ENCODE measurements at places on chromosomes 16 and 17.

DNA sequence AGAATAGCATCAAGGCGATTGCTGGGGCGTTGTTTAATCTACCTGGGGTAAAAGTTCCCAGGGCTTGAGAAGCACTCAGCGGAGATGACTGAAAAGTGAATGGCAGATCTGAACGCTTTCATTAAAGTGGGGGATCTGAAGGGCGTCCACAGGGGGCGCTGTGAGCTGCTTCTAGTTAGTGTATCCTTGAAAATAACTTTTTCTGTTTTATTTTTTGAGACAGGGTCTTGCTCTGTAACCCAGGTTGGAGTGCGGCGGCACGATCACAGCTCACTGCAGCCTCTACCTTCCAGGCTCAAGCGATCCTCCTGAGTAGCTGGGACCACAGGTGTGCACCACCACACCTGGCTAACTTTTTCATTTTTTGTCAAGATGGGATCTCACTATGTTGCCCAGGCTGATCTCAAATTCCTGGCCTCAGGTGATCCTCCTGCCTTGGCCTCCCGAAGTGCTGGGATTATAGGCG, 360.4 kb downstream of the SEC14L1 start:
- no peak for DNase-seq

GRCh38 chr16:74738816-74739215, 35.8 kb downstream of the FA2H start:
- DNase-seq, result no peak

DNA sequence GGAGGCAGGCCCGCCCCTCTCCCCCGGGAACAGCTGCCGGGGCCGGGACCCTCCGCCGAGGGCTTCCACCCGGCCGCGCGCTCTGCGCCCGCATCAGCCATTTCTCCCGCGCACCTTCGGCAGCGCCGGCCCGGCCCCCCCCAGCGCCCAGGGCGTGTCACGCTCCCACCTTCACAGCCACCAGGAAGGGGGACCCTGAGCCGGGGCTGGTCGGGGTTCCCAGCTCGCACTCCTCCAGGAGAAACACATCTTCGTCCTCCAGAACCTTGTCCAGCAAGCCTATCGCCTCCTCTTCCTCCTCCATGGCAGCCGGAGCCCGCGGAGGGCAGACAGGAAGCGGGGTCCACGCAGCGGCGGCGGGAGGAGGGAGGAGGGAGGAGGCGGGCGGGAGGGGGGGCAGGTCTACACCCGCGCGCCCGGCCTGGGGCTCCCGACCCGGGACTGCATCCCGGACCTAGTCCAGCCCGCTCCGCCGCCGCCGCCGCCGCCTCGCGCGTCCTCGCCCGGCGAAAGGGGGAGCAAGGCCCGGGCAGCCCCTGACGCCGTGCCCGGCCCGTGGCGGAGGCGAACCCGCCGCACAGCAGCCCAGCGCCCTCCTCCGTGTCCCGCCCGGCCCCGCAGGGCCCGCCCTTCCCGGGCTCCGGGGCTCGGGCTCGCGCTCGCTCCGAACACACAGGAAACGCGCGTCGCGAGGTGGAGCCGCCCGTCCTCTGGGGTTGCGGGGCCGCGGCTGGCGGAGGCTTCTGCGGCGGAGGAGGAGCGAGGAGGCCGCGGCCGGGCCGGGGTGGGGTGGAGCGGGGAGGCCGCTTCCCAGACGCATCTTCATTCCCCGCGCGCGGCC, 70.8 kb downstream of the ABR start:
- DNase-seq, result peak; percentile 69

DNA sequence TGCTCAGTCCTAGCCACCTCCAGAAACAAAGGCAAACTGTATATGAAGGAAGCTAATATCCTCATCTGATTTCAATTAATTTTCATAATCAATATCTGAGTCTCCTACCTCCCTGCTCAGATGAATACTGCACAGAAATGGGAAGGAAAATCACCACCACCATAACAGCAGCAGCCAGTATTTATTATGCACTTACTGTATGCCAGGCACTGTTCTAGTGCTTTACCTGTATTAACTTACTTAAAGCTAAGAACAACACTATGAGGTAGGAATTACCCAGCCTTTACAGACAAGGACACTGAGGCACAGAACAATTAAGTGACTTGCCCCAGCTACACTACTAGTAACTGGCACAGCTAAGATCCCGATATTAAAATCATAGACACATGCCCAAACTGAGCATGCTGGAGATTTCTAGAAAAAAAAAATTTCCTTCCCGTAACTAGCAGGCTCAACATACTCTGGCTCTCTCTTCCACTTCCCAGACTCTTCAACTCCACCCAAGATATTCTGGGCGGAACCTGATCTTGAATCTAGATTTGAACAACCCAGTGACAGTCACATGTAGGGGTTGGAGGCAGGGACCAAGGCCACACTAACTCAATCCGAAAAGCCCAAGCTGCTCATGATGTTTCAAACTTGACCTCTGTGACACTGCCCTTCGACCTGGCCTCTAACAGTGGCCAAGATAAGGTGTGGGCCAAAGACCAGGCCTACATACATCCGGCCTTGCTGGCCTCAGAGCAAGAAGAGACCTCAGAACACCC, 3.9 kb downstream of the TRIM25 start:
- DNase-seq, result no peak

DNA sequence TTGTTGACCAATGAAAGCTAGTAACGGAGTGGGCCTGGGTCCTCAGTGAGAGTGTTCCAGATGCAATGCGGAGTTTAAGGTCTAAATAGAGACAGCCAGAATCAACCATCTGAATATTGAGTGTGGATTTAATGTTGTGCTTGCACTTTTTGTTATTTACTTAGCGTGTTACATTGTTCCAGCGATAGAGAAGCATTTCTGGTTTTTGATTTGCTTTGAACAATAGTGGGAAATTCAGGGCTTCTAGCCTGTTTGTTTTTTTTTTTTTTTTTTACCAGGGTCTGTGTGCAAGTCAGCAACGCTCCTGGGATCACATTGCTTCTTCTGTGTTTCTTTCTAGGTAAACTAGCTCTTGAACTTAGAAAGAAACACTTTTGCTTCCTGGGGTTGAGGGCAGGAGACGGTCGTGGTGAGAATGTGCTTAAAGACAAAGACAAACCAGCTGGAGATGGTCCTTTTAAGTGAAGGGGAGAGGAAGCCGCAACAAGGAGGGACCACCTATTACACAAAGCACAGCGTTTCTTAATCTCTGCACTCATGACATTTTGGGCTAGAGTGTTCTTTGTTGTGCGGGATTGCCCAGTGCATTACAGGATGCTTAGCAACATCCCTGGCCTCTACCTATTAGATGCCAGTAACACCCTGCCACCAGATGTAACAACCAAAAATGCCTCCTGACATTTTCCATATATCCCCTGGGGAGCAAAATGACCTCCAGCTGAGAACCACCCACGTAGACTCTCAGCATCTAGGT, 119.2 kb downstream of the MAP2K6 start:
- no peak for DNase-seq

GRCh38 chr17:14621826-14622614, 321.1 kb downstream of the HS3ST3B1 start:
- no peak for DNase-seq

GRCh38 chr16:47016700-47017133, 43.2 kb upstream of the DNAJA2 start:
- DNase-seq, result no peak

DNA sequence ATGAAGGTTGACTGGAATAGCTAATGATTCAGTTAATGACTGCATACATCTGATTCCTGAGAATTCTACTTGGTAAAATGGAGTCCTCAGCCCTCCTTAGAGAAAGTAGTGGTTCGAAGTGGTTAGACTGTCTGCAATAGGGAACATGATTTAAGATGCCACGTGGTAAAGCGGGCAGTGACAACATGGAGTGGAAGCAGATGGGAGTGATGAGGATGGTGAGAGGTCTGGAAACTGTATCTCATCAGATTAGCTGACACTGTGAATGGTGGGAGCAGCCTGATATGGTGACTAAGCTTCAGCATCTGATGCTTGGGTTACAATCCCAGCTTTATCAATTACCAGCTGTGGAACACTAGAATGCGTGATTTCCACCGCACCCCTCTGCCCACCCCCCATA, 8.4 kb downstream of the CDH11 start:
- no peak for DNase-seq
